Suprapubic skin (tissue), 4 donors: ENCODE measurements at places on chromosomes 16 and 17.
A peak's percentile ranks its signal among the peaks of the same experiment; 100 is the strongest.

DNA sequence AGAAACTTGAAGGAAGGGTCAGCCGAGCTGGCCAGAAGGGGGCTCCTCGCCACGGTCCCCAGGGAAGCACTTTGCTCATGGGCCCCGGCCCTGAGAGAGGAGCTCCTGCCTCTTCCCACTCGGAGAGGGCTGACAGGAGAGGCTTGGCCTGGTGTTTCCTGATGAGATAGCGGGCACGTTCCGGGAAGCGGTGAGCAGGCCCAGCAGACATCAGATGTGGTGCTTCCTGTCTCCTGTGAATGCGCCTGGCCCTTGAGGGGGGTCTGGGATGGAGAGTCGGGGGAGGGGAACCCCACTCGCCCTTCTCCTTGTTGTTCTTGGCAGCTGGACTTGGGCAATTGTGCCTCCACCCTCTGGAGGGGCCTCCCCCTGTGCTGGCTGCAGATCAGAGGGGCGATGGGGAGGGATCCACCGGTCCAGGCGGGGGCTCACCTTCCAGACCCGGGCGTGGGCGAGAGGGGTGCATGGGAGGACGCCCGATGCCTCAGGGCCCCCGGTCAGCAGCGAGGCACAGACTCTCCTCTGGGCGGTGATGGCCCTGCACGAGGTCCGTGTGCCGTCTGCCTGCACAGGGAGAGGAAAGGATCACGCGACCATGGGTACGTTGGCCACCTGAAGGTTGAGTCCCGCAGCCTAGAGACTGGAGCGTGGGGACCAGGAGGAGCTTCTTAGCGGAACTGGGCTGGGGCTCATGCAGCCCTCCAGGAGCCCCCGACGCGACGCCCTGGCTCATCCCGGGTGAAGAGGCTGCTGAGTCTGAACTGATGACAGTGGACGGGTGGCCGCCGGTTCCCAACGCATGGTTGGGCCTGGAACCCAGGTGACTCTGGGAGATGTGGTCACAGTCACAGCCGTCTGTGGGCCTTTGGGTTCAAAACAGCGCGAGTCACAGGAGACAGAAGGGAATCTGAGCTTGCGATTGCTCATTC is 25.4 kb downstream of the METRNL start:
- no peak for DNase-seq

DNA sequence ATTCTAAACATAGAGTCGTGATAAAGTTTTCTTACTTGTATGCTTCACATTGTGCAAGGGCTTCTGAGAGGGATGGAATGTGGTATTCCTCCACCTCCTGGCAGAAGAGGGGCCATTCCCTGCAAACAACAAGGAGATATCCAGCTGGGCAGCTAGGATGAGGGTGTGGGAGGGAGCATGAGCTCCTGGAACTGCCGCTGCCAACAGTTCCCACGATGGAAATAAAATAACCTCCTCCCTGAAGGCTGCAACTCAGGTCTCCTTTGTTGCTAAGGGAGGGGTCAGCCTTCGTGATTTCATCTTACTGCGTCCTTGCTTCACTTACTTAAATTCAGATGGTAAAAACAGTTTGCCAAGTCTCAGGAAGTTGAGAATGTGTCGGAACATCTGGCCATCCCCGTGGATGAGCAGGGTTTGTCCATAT is 15.6 kb downstream of the PLEKHG4 start:
- no peak for DNase-seq

GRCh38 chr17:60314423-60314822 is 77.5 kb downstream of the USP32 start:
- DNase-seq, result no peak

DNA sequence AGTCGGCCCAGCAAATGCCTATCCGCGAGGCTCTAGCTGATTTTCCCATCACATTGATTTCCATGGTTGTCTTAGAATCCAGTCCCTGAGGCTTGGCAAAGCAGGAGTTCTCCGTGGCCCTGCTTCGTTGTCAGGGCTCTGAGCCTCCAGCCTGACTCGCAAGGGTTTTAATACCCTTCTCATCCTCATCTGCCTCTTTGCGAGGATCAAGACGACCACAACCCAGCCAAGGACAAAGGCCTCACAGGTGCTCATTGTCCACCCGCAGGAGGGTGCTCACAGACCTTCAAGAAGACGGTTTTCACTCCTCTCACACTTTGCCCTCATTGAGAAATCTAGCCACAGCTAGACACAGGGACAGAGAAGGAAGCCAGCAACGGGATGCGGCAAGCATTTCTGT is 610.8 kb downstream of the KCNJ18 start:
- DNase-seq, result no peak

DNA sequence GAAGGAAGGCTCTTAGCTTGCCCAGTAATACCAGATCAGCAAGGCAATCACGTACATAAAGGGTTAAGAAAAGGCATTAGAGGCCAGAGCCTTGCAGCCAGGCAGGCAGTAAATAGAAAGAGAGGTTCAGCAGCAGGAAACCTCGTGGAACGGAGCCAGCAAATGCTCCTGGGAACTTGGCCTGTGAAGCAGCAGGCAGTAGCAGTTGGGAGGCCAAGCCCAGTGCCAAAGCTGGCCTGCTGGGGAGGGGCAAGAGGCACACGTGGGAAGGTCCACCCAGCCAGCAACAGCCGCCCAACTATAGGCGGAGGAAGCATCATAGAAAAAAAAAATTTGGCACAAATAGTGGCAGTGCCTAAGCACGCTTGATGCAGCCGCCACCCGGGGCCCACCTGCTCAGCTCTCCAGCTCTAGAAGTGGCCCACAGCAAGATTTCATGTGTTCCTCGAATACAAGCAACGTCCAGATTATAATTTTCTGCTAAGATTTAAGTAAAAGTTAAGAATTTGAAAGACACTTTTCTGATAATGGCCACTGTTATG is 2339.5 kb downstream of the TP53TG3F start:
- no peak for DNase-seq

DNA sequence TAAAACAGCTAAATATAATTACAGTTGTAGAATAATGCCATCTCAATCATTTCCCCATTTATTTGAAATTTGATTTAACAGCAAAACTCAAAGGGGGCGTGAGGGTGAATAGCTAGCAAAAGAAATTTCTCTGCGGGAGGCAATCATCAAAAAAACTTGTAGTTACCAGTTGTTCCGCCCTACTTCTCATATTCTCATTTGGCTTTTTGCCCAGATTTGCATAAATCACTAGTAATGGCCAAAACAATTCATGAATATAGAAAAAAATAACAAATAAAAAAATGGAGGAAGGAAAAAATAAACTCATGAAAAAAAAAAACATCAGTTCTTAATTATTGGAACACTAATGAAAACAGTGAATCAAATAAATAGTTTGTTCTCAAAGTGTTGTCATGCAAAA is 722.6 kb upstream of the KIF2B start:
- DNase-seq, result no peak

DNA sequence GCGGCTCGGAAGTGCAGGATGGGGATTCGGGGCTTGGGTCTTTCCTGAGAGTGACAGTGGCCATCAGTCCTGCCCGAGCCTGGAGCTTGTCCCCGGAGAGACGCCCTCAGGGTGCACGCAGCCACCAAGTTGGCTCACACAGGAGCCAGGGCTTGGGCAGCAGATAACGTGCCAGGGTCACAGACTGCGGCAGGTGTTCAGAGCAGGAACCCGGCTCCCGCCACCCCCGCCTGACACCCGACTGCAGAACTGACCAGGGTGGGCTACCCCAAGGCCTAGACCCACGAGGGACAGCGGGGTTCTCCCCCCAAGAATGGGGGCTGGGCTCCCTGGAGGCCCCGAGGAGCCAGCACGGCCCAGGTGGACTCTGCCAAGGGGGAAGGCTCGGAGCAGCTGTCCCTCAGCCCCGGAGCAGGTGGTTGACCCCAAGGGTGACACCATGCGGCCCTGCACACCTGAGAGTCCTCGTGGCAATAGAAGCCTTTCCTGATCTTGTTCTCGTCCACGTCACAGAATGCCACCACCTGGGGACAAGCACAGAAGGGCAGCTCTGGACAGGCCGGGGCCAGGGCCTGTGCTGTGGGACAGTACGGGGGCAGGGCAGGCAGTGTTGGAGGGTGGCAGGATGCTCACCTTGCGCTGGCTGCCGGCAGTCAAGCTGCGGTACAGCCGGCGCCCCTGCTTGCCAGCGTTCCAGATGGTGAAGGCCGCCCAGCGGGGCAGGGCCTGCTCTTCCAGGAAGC is 117.1 kb upstream of the ZNF750 start:
- DNase-seq, result peak; percentile 66

DNA sequence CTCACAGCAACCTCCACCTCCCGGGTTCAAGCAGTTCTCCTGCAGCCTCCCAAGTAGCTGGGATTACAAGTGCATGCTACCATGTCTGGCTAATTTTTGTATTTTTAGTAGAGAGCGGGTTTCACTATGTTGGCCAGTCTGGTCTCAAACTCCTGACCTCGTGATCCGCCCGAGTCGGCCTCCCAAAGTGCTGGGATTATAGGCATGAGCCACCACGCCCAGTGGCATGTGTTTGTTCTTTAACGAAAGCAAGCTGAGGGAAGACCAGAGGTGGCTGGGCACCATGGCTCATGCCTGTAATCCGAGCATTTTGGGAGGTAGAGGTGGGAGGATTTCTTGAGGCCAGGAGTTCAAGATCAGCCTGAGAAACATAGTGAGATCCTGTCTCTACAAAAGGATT is 18.1 kb downstream of the TNFRSF13B start:
- peak; percentile 65 for DNase-seq

GRCh38 chr17:66175892-66176291 is 16.0 kb downstream of the CEP112 start:
- no peak for DNase-seq

GRCh38 chr16:27452569-27453493 is 50.9 kb downstream of the IL21R start:
- no peak for DNase-seq

- DNase-seq, result no peak
Observed at GRCh38 chr16:72123426-72123825, 29.8 kb downstream of the DHX38 start.

GRCh38 chr17:28710861-28711722 is 596 bp downstream of the PROCA1 start:
- DNase-seq, result peak; percentile 91

DNA sequence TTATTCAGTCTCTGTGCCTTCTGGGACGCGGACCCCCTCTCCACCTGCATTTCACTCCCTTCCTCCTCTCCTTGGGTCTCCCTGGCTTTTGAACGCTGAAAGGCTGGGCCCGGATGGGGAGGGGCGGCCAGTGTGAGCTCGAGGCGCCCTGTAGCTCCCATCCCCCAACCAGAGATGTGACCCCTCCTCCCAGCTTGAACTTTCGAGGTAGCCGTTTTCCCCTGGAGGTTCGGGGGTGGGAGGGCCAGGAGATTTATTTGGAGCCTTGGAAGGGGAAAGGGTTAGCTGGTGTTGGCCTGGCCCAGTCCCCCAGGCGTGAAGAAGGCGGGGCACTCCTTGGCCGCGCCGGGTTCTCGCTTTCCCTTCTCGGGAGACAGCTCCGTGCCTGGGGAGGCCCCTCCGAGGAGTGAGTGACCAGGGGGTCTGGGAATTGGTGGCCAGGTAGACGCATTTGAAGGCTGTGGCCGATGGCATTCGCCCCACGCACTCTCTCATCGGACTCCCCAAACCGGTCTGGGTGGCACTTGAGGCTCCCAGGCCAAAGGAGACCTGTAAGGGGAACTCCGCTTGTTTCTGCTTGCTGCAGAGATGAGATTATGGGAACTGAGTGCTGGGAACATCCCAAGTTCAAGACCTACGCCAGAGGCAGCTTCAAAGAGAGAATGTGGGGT is 942 bp downstream of the LDAF1 start:
- peak; percentile 79 for DNase-seq

- DNase-seq, result no peak
Observed at GRCh38 chr16:8915722-8916301, 33.7 kb downstream of the LITAFD start.

GRCh38 chr16:2208308-2208707 is 2.4 kb downstream of the BRICD5 start:
- DNase-seq, result no peak

- DNase-seq, result no peak
Observed at GRCh38 chr16:47366228-47366627, 94.6 kb downstream of the ITFG1 start.

GRCh38 chr16:17108596-17108995 is 362.2 kb downstream of the XYLT1 start:
- no peak for DNase-seq

DNA sequence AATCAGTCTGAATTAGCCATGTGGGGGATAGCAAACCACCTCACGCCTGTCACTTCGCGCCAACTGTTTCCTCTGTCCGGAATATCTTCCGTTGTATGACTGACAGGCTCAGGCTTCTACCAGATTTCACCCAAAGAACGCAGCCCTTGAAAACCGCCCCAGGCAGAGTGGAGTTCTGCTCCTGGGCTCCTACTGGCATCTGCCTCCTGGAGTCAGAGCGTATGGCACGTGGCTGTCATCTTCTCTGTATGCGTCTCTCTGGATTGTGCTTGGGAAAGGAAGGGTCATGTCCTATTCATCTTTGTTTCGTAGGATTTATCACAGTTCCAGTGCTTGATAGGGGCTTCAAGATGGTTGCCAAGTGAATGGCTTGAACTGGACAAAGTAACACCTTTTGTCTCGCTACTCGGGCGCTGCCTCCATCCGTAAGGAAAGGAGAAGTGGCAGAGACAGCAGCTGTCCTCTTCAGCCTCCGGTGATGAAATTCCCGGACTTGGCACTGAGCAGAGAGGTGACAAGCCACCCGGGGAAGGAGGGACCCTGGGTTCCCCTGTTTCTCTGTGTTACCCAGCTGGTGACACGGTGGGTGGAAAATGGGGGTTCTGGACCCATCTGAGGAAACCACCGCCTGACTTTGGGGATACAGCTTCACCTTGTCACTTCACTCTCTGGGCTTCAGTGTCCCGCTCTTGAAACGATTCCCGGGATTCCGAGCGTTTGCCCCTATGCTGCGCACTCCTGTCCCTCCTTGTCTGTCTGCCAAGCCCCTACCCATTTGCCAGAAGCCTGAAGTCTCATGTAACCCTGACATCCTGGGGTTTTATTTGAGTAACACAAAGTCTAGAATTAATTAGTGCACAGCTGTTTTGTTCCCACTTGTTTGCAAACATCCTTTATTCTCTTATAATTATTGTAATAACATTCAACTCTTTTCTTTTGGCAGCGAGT is 13.9 kb downstream of the KIAA0513 start:
- DNase-seq, result no peak

DNA sequence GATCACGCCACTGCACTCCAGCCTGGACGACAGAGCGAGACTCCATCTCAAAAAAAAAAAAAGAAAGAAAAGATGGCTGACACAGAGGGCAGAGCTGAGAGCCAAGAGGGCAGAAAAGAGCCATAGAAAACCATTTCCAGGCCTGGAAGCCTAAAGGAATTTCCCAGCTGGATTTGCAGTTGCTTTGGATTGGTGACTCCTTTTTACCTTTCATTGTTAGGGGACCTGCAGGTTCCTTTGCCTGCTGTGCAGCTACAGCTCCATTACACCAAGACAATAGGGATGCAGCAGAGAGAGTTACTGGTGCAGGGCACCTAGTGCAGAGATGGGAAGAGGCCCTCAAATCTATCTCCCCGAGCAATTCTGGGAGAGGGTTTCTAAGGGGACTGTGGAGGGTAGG is 18.4 kb downstream of the ZNF668 start:
- no peak for DNase-seq

GRCh38 chr17:66610361-66611133 is 224.4 kb upstream of the CACNG5 start:
- no peak for DNase-seq

DNA sequence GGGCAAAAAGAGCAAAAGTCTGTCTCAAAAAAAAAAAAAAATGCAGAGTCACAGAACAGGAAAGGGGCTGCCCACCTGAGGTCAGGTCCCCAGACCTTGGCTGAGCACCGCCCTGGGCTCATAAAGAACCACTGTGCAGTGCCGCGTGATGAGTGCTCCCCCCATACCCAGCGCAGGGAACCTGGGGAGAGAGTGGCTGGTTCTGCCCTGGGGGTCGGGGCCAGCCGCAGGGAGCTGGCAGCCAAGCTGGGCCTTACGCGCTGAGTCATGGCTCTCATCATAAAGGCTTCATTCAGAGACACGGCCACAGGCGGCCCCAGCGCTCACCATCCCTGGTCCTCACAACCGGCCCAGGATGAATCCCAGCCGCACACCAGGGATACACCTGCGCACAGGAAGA is 80.7 kb downstream of the RAB11FIP4 start:
- no peak for DNase-seq
